ENCODE measurements at places on chromosomes 13 and 19.
A peak's percentile ranks its signal among the peaks of the same experiment; 100 is the strongest.

GRCh38 chr19:1163283-1163933, 10.7 kb downstream of the SBNO2 start:
- DNase-seq: no peak

GRCh38 chr19:51093101-51093500, 10.4 kb upstream of the KLK14 start:
- DNase-seq: no peak

DNA sequence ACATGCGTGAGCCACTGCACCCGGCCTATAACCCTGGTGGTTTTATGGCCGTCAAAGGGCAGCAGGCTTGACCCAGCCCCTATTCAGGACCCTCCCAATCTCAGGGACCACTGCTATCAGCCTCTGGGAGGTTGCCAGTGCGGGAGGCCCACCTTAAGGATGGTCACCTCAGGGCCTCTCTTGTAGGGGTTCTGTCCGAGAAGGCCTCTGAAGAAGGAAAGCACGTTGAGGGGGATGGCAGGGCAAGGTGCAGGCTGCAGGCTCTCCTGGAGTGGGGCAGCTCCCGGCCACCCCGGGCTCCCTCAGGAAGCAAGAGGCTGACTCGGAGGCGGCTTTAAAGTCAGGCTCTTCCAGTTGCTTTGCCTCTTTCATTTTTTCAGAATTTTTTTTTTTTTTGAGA, 6.0 kb upstream of the GRTP1 start:
- no peak for DNase-seq

- no peak for DNase-seq
These were observed 702.9 kb upstream of the PCDH9 start for GRCh38 chr13:67932991-67933390.

- peak; percentile 58 for DNase-seq
These were observed 426 bp downstream of the MYO9B start for GRCh38 chr19:17075864-17076542.

DNA sequence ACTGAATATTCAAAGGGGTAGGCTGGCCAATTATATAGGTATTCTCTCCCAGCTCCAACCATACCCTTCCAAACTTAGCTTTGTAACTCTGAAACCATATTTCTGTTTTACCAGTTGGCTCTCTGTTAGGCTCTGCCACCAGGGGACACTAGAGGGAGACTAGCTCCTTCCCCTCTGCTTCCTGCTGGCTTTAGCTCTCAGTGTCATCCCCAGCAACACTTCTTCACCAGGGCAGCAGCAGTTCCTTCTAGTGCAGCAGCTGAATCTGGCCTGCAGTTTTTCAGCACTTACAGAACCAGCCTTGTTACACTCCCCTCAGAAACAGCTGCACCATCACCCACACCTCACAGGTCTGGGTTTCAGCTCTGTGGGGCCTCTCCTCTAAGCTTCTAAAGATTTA, 51.0 kb upstream of the DOCK9 start:
- peak; percentile 75 for DNase-seq

GRCh38 chr13:43319617-43320444, 296.4 kb downstream of the DNAJC15 start:
- DNase-seq: no peak

DNA sequence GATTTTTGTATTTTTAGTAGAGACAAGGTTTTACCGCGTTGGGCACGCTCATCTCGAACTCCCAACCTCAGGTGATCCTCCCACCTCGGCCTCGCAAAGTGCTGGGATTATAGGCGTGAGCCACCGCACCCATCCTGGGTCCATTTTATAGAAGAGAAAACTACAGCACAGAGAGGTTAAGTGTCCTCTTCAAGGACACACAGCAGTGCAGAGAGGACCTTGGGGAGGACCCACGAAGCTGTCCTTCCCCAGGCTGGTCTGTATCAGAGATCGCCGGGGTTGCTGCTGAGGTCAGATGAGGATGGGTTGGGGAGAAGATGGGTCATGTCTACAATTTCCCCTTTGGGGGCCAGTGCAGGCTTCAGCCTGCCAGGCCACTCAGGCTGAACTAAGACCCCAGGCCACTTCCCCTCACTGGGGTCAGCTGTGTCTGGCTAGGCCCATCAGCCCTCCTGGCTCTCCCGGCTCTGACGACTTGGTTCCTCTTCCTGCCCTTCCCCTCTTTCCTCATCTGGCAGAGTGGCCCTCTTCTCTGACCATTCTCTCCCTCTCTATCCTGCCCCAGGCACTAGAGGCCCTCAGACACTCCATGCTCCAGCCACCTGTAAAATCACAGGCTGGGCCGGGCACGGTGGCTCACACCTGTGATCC, 9.6 kb downstream of the MYO1F start:
- no peak for DNase-seq

- DNase-seq: peak; percentile 81
These were observed 3.1 kb upstream of the CTXN1 start for GRCh38 chr19:7928741-7929701.

DNA sequence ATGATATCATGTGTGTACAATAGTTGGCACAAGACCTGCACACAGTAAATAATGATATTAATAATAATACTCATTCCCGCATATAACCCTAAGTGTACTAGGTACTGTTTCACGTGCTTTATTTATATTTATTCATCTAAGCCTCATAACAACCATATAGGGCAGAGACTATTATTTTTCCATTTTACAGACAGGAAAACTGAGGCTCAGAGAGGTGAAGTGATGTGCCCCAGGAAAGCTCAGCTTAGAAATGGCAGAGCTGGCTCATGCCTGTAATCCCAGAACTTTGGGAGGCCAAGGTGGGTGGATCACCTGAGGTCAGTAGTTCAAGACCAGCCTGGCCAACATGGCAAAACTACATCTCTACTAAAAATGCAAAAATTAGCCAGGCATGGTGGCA, 13.6 kb downstream of the ACP7 start:
- DNase-seq: no peak

DNA sequence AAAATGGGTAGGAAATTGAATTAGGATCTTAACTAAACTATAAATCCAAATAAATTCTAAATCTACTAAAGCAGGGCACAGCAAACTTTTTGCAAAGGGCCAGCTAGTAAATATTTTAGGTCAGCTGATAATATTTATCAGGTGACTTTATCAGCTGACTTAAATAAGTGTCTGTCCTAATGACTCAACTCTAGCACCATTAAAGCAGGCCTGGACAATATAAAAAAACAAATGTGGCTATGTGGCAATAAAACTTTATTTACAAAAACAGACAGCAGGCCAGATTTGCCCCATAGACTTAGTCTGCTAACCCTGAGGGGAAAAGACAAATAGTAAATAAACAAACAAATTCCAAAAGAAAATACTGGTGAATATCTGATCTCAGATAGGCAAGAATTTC, 27.7 kb upstream of the DOCK9 start:
- no peak for DNase-seq

DNA sequence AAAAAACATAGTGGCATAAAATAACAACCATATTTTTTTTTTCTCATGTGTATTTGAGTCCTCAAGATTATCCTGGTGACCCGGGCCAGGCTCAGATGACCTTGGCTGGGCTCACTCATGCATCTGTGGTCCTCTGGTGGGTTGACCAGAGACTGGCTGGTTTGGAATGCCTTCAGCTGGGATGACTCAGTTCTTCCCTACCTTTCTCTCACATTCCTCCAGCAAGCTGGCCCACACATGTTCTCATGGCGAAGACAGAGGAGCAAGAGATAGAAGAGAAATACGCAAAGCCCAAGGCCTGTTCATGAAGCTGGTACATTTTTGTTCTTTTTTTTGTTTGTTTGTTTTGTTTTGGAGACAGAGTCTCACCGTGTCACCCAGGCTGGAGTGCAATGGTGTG, 14.3 kb upstream of the ZNF541 start:
- DNase-seq: no peak

- DNase-seq: no peak
These were observed 30.4 kb downstream of the DPRX start for GRCh38 chr19:53662209-53662608.

- no peak for DNase-seq
These were observed 189.1 kb downstream of the FGF14 start for GRCh38 chr13:102212729-102213128.

GRCh38 chr19:34232566-34233481, 21.5 kb upstream of the GARRE1 start:
- DNase-seq: peak; percentile 53

DNA sequence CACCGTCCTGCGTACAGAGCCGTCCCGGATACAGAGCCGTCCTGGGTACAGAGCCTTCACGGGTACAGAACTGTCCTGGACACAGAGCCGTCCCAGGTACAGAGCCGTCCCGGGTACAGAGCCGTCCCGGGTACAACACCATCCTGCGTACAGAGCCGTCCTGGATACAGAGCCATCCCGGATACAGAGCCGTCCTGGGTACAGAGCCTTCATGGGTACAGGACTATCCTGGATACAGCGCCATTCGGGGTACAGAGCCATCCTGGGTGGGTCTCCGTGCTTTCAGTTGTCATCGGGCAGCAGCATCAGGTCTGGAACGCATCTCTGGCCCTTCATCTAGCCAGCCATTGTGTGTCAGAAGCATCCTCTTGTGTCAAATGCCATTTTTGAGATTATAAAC, 222.3 kb upstream of the SOX1 start:
- no peak for DNase-seq

- no peak for DNase-seq
These were observed 73.4 kb downstream of the COL4A2 start for GRCh38 chr13:110380359-110381028.

DNA sequence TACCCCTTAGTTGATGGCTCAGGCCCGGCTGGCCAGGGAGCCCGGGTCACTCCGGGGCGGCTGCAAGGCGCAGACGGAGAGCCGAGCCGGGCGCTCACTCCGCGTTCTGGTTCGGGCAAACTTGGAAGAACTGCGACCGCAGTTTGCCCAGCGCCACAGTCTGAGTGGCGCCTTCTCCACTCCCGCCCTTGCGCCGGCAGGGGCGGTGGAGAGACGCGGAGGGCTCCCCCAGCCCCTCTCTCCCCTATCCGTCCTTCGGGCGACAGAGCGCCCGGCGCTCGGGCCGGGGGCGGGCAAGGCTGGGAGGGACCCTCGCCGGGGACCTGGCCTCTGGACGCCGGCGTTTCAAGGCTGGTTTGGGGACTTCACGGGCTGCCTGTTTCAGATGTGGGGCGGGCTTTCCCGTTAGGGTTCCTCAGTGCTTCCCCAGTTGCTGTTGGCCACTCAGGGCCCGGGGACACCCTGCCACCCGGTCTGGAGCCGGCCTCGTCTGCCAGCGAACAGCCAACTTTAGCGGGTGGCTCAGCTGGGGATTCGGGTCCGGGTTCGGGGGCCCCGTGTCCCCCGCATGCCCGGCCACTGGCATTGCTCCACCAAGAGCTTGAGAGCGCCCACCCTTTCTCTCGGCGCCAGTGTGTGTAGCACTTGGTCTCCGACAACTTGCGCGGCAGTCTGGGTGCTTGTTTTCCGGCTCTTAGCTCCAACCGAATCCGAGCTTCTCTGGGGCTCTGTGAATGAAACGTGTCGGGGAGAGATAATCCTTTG, 1.5 kb downstream of the GPC6 start:
- DNase-seq: peak; percentile 8

DNA sequence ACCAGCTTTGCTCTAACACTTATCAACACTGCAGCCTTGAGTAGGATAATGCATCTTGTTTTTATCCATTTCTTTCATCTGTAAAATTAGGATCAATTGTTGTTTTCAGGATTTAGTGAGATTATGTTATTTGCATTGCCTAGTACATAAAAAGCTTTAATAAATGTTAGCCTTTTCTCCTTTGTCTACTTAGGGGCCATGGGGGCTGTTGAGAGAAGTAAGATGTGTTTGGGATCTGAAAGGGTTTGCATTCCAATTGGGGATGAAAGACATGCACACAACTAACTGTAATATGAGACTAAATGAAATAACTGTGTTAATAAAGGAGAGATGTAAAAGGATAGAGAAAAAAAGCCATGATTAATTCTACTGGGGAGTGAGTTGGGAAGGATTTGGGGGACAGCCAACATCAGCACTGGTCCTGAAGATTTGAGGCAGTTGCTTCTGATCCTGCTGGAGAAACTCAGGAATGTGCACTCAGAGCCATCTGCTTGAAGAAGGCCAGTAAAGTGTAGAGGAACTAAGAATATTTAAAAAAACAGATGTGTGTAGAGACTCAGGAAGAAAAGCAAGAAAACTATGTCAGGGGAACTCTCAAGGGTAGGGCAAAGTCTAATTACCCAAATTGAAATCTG, 236.3 kb downstream of the OLFM4 start:
- no peak for DNase-seq
